ENCODE measurements at places on chromosomes 13 and 19.
A peak's percentile ranks its signal among the peaks of the same experiment; 100 is the strongest.

DNA sequence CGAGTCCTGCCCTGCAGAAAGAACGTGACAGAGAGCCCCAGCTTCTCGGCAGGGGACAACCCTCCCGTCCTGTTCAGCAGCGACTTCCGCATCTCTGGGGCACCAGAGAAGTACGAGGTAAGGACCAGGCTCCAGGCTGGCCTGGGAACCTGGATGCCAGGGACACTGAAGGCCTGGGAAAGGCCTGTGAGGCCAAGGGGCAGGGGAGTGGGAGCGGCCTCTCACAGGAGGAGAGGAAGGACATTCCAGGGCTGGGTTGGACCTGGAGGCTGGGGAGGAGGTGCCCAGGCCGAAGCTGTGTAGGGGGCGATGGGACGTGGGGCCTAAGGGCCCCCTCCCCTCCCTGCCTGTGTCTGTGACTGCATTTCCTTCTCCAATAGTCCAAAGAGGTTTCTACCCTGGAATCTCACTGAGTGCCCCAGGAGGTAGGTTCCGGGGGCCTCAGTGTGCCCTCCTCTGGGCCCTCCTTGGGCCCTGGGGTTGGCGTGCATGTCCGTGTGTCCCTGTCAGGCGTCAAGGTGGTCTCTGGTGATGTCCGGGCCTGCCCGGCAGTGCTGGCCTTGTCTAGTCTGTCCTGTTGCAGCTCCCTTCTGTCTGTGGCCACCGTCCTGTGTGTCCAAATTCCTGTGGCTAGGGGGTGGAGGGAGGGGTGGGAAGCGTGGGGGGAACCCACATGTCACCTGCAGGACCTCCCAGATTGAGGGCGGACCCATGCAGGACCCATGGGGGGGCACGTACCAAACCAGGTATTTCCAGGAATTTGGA is 16.9 kb upstream of the CD22 start:
- no peak for DNase-seq

- no peak for DNase-seq
Observed at GRCh38 chr13:75312884-75313520, 169.0 kb downstream of the TBC1D4 start.

GRCh38 chr13:20566468-20566897 is 474 bp upstream of the IFT88 start:
- DNase-seq: no peak

DNA sequence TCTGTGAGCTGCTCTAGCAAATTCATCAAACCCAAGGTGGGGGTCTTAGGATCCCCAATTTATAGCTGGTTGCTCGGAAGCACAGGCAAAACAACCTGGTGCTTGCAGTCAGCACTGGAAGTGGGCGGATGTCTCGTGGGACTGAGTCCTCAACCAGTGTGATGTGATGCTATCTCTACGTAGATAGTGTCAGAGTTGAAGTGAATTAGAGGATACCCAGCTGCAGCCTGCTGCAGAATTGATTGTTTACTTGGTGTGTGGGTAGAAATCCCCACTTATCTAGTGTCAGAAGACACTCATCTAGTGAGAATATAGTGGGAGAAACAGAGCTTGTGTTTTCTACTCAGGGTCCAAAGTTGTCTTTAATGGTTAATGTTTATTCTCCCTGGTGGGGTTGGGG is 63.3 kb downstream of the CBY2 start:
- DNase-seq: no peak

- DNase-seq: peak; percentile 36
Observed at GRCh38 chr13:98300956-98301641, 124.0 kb upstream of the RNF113B start.

- DNase-seq: no peak
Observed at GRCh38 chr19:52889931-52890330, 7.5 kb downstream of the ZNF320 start.

DNA sequence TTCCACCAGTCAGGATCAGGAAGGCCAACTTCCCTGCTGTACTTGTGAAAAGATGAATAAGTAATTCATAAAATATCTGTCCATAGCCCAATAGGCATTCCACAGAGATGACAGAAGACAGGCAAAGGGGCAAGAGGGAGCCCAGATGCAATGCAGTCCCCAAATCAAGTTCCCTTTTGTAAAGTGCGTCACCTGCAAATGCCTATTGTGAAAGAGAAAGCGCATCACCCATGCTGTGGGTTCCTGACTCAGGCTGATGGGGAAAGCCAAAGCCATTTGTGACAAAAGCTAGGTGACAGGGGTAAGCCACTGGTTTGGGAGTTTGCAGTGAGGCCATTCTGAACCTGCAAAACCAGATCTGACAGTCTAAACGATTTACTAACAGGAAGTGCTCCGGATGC is 157.5 kb upstream of the ZNF536 start:
- DNase-seq: peak; percentile 44

Measured in GM03348 (cell line).